ENCODE measurements at places on chromosomes 11 and 22.

- no peak for DNase-seq
These were observed 129.4 kb downstream of the SBF2 start for GRCh38 chr11:10164621-10165020.

DNA sequence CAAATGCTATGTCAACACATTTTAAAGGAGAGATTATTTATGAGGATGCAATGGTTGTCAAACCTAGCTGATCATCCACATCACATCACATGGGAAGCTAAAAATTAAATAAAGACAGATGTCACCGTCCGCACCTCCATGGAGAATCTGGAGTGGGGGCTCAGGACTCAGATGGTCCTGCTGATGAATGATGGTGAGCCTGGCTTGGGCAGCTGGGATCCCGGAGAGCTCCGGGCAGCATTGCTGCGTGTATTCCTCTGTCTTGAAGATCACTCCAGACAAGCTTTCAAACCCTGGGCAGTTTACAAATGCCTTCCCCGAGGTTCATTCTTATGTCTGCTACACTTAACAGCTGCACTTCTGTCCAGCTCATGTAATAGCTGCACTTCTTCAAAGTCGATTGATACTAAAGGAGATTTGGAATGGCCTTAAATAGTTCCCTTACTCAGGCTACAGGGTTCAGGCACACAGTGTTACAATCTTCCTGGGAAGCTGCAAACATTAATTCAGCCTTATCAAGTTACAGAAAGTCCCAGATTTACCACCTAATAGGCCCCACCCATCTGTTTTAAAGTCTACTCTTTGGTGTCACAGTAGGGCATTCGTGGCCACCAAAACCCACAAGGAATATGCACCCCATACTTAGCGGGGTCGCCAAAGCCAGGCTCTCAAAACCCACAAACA lies 34.7 kb upstream of the CSNK2A3 start:
- DNase-seq, result no peak

- DNase-seq, result no peak
These were observed 378.5 kb downstream of the SHANK2 start for GRCh38 chr11:70873736-70874412.

DNA sequence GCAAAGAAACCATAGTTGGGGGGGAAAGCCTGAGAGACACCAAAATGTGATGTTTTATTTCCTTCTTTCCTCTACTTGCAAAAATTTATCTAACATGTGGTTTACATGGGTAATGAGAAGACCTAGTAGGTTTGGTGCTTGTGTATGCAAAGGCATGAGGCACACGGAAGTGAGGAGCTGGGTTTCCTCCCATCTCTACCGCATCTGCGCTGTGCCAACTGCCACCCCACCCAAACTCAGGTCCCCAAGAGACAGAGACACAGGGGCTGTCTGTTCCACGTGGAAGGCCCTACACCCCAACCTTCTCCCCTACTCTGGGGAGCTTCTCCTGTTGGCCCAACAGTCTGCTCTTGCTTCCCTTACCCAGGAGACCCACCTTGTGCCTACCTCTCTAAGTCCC lies 4.8 kb downstream of the RTL6 start:
- no peak for DNase-seq

- no peak for DNase-seq
These were observed 15.9 kb upstream of the GLYATL1 start for GRCh38 chr11:58923300-58923788.

GRCh38 chr11:126355926-126356897 lies 726 bp downstream of the ST3GAL4 start:
- DNase-seq, result no peak

- no peak for DNase-seq
These were observed 47.1 kb upstream of the CLDN5 start for GRCh38 chr22:19571207-19571795.

DNA sequence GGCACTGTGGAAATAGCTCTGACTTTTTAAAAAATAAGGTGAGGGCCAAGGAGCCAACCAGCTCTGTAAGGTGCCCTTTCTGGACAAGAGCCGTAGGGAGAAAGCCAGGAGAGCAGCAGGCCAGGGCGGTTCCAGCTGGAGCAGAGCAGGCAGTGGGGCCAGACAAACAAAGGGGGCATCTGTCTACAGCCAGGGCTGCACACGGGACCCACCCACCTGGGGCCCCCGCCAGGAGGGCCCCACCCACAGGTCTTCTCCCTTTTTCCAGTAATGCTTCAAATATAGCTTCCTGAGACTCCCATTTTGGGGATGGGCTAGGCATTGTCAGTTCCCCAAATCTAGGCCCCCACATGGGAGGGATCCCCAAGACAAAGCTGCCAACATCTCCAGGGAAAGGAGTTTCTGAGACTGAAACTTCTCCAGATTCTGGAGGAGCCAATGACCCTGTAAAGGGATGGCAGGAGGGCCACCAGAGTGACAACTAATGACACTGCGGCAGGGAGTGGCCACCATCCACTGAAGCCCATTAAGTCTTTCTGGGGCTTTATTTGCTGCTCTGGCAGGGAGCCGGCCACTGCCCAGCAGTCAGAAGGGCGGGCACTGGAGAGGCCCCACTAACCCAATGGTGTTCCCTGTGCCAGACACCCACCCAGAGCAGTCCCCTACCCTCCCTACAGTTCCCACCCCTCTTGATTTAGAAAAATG lies 1.9 kb downstream of the ZFTA start:
- DNase-seq, result peak; percentile 16

- DNase-seq, result no peak
These were observed 57.8 kb downstream of the RBFOX2 start for GRCh38 chr22:35970616-35971455.
